Kidney (tissue), 22 donors: ENCODE measurements at places on chromosomes 3 and 15. TPM values are rescaled to one million over a fixed set of nuclear protein-coding genes. Genes with fewer than 3 reads are reported as not detected.

DNA sequence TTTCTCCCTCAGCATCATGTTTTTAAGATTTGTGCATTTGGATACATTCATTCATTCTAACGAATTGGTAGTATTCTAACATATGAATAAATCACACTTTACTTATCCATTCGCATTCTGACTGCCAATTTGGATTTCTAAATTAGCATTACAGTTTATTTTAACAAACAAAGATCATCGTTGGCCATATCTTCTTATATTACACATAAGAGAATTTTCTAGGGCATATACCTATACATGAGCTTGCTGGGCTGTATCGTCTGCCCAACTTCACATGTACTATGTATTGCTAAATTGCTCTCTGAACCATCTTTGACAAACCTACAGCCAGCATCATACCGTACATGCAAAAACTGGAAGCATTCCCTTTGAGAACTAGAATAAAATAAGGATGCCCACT lies 265.8 kb upstream of the PPP2R3A start:
- no peak for DNase-seq

DNA sequence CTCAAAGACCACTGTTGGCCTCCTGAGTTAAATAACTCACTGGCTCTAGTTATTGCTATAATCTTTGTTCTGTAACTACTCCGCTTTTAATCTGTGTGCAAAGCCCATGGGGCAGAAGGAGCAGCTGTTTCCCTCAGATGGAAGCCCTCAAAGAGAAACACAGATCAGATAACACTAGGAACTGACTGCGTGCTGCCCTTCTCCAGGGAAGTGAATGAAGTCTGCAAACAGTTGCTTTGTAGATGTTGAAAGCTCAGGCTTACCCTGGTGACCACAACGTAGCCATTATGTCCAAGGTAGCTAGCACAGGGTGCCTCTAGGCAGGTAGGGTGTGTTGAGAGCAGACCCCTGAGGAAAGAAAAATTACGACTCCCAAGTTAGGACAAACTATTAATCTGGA lies 152.3 kb upstream of the STAC start:
- peak; percentile 24 for DNase-seq

- DNase-seq = no peak
These were observed 297.4 kb downstream of the PLCL2 start for GRCh38 chr3:17182166-17182565.

PYGO1 gene
- 3.7 TPM for total RNA-seq

CRABP1 gene
- not detected for total RNA-seq

DNA sequence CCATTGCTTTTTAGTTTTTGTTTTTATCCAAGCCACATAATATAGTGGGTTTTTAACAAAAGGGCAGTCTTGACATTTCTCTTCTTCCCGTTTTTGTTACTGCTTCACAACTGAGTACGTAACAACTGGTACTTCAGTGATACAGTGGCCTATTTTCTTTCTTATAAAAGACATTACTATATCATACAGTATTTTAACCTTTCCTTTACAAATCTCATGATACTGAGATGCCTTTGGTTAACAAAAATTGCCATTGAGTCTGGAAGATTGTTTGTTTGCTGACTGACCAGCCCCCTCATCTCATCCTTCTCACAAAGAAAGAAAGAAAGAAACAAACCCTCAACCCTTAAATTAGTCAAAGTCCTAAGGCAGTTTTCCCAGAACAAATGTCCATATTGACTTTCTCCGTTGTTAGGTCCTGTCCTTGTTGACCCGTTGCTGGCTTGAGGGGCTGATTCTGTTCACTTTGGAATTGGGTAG lies 77.0 kb upstream of the SAMMSON start:
- DNase-seq = no peak

- no peak for DNase-seq
These were observed 8.5 kb downstream of the EOMES start for GRCh38 chr3:27713435-27714145.

NTRK3 gene
- 25.5 TPM for total RNA-seq

- no peak for DNase-seq
These were observed 144.3 kb downstream of the STAC start for GRCh38 chr3:36524560-36524959.

- no peak for DNase-seq
These were observed 21.0 kb downstream of the RFT1 start for GRCh38 chr3:53109190-53109589.

GRCh38 chr3:33076952-33077351 lies 20.0 kb downstream of the GLB1 start:
- no peak for DNase-seq

DNA sequence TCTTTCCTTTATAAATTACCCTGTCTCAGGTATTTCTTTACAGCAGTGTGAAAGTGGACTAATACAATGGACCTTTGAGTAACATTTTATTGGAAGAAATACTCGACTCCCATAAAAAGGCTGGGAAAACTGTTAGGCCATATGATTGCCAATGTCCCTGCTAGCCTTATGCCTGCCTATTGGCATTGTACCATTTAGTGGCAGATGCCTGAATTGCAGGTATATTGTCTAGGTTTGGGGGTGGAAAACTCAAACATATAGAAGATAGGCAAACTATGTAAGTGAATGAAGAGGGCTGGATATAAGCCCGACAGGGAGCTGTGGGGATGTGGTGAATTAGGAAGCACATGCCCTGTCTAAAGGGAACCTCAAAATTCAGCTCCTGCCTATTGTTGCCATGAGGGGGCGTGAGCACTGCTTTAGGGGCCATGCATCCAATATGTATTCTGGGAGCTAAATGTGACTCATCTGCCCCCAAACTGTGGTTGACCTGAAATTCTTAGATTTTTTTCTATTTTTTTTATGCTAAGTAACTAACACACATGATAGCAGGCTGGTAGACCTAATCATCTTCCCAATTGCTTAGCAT lies 65.2 kb upstream of the TRA2B start:
- no peak for DNase-seq

GRCh38 chr15:81407176-81407575 lies 33.2 kb upstream of the TMC3 start:
- no peak for DNase-seq

NRG4 gene
- 0.35 TPM for total RNA-seq

NR1D2 gene
- 49.3 TPM for total RNA-seq

GRCh38 chr15:39125226-39125625 lies 455.7 kb upstream of the THBS1 start:
- DNase-seq = no peak

TTLL13 gene
- total RNA-seq = 0.54 TPM

DNA sequence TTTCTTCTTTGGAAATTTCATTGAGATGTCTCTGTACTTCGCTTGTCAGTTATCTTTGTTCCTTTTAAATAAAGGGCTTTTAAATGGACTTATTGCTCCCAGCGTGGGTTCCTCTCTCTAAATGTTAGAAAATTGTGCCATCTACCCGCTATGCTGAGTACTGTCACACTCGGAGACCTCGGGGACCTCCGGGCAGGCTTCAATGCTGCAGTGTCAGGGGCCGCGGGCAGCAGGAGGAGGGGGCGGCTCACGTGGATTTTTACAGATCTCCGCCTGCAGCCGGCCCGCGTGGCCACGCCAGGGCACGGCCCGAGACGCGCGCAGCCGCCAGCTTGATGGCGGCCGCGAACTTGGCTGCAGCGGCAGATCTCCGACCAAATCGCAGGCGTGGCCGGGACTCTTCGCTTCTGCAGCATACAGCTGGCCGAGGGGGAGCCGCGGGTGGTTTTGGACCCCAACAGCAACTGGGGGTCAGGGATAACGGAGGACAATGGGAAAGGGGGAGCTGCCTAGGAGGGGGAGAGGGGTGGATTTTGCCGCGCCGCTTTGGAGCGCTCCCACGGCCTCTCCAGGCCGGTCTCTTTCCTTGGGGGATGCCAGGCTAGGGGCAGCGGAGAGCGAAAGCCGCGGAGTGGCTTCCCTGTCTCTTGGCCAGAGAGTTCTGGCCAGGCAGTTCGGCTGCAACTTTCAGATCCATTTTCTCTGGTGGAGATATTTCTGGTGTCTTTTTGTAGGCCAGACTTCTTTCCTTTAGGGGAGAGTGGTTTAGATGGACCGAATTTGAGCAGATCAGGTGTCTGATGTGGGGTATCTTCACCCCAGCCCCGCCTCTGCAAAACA lies 15.3 kb downstream of the NR2F2 start:
- DNase-seq = peak; percentile 89

- no peak for DNase-seq
These were observed 700.6 kb upstream of the CFAP20DC start for GRCh38 chr3:59750391-59750790.

GRCh38 chr15:68618908-68619698 lies 40.3 kb downstream of the CORO2B start:
- no peak for DNase-seq

- no peak for DNase-seq
These were observed 20.4 kb downstream of the BTBD1 start for GRCh38 chr15:83046558-83047127.

SEMA5B gene
- total RNA-seq = 8.4 TPM

CRTC3 gene
- total RNA-seq = 49.0 TPM

KLHL25 gene
- 8.4 TPM for total RNA-seq

GRCh38 chr15:37291920-37292319 lies 191.6 kb upstream of the MEIS2 start:
- no peak for DNase-seq

- DNase-seq = no peak
These were observed 16.0 kb upstream of the NPAP1 start for GRCh38 chr15:24659622-24660021.

GADL1 gene
- total RNA-seq = 0.22 TPM

GRCh38 chr15:38080651-38081275 lies 146.3 kb downstream of the TMCO5A start:
- DNase-seq = no peak

DNA sequence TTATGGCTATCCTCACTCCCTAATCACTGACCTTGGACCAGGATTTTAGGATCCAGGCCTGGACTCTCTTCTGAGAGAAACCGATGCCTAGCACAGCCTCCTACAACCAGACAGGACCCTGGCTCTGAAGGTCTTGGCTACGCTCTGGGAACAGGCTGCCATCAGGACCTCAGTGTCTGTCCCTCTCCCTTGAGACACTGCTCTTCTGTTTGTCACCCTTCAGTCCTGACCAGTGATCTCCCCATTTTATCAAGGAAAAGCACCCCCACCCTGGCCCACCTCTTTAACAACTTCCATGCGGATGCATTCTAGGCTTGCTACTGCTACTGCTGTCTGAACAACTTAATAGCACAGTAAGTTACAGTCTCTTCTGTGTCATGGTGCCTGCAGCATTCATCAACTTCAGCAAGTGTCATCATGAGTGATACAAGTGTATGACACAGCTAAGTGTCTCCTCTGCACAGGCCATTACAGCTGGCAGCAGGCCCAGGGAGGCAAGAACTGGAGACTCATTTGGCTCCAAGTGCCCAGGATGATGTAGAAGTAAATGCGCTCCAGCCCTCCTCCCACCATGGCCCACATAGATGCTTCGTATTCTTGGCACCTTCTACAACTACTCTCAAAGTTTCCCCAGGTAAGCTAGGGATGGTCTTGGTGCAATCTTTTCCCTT lies 302.4 kb downstream of the EPHB1 start:
- DNase-seq = no peak

RARRES1 gene
- total RNA-seq = 94.0 TPM

DNA sequence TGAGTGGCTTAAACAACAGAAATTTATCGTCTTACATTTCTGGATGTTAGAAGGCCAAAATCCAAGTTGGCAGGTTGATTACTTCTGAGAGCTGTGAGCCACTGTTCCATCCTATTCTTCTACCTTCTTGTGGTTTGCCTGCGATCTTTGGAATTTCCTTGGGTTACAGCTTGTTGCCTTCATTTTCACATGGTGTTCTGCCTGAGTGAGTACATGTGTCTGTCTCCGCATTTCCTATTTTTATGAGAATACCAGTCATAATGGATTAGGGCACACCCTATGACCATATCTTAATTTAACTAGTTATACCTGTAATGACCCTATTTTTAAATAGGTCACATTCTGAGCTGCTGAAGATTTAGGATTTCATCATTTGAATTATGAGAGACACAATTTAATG lies 294.3 kb downstream of the CNTN4 start:
- DNase-seq = peak; percentile 20

DNA sequence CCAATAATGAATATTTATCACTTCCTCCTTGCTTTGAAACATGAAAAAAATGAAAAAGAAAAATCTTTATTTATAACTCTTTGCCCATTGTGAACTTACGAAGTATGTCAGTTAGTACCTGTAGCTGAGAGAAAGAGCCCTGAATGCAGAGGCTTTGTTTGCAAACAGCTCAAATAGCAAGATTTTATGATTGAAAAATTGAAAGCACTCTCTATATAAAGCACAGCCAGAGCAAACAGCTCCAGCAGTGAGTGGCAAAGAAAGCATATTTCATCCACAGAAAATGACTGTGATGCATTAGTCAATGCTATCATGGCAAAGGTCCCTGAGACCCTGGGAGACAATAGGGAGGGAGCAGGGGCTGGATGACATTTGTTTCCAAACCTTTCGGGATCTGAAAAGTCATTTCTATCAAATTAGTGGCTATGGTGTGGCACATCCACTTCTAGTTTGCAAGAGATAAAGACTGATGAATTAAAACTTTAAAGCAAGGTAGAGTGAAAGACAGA lies 576.1 kb downstream of the OTOL1 start:
- no peak for DNase-seq

GRCh38 chr15:55917881-55918296 lies 75.5 kb downstream of the NEDD4 start:
- peak; percentile 57 for DNase-seq

- DNase-seq = no peak
These were observed 310.2 kb upstream of the TLE3 start for GRCh38 chr15:70407955-70408354.

- no peak for DNase-seq
These were observed 86.0 kb upstream of the MFGE8 start for GRCh38 chr15:88998980-88999713.

PDE8A gene
- 37.5 TPM for total RNA-seq

DNA sequence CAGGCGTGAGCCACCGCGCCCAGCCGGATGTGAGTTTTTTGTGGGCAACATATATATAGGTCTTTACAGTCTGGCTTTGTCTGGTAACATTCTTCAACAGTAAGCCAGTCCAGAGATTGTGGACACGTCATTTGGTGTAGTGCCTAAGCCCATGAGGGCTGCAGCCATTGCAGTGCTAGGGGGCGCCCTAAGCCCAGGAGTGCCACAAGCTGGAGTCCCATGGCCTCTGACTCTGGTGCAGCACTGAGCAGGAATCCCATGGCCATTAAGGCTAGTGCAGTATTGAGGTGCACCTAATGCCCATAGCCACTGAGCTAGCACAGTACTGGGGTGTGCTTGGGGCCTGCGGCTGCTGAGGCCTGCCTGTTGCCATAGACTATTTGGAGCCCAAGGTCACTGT lies 136.4 kb upstream of the NDN start:
- no peak for DNase-seq

GRCh38 chr15:29452881-29453731 lies 183.5 kb upstream of the NSMCE3 start:
- peak; percentile 10 for DNase-seq

- DNase-seq = peak; percentile 38
These were observed 515 bp downstream of the EPHA6 start for GRCh38 chr3:96814651-96815567.

CCR9 gene
- total RNA-seq = 0.22 TPM

DNA sequence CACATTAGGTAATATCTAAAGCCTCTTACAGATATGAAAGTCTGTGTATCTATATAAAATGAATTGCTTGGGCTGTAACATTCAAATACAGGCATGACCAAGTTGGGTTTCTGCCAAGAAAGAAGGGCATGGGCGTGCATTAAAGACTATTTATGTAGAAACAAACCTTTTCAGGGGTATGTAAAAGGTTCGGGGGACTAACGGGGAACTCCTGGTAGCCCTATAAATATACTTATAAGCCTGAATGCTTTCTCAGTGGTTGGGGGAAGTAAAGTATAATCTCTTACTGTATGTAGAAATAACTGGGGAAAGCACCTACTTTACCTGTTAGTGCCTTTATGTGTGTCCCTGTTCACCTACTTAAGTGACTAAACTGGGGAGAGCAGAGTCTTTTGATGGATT lies 154.5 kb upstream of the TBL1XR1 start:
- DNase-seq = no peak
